Breast epithelium (tissue), 4 donors: ENCODE measurements at places on chromosomes 13 and 19. TPM values are rescaled to one million over a fixed set of nuclear protein-coding genes. Genes with fewer than 3 reads are reported as not detected.

The TSKS gene
- total RNA-seq: 0.96 TPM

The SMIM17 gene
- not detected for total RNA-seq

The CRB3 gene
- 30.7 TPM for total RNA-seq

The GJA3 gene
- not detected for total RNA-seq

The C13orf46 gene
- 0.16 TPM for total RNA-seq

The GZMM gene
- total RNA-seq: 1.1 TPM

The DENND1C gene
- total RNA-seq: 3.2 TPM

The INSR gene
- 104 TPM for total RNA-seq

The PEAK3 gene
- not detected for total RNA-seq

The ZNF709 gene
- 3.0 TPM for total RNA-seq

The ZNF99 gene
- 0.16 TPM for total RNA-seq

The ZNF383 gene
- total RNA-seq: 10.5 TPM

The OR7A5 gene
- total RNA-seq: 1.3 TPM
